Activated CD4-positive, alpha-beta memory T cell treated with anti-CD3 and anti-CD28 coated beads, Interleukin-2, amount 10 ng/mL, durations not matched to agents 7 days and 5 days (primary cell): ENCODE measurements at places on chromosomes 16 and 17. TPM values are rescaled to one million over a fixed set of nuclear protein-coding genes. Genes with fewer than 3 reads are reported as not detected.
A peak's percentile ranks its signal among the peaks of the same experiment; 100 is the strongest.

DNA sequence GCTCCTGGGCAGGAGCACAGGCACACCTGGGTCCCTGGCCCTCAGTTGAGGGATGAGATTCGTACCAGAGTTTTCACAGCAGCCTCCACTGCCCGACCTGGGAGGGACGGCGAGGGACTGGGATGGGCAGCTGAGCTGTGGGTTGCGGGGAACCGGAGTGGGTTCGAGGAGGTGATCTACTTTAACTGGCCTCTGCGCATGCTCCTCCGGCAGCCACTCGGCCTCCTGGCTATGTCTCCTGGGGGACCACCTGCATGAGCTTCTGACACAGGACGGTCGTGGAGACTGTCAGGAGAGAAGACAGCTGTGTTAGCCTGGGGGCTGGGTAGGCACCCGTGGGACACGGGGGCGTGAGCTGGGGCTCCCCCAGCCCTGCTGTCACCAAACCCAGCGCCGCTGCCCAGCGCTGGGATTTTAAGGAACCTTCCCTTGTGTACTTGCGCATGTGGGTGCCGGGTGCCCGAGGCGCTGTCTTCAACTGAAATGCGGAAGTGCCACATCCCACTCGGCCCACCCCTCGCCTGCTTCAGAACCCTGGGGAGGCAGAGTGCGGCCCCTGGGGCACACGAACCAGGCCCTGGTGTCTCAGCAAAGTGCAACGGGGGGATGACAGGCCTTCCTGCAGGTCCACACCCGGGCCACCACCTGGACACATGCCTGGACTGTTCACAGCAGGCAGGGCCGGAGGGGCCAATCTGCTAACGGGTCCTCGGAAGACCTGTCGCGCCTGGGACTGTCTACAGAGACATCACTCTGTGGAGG is 36.4 kb downstream of the SLC7A5 start:
- no peak for DNase-seq
- peaks cover 69% of the 10 kb centered on the region for H3K36me3 ChIP-seq
- no peak overlapping the region for H3K4me3 ChIP-seq
- H3K27ac ChIP-seq, result no peak overlapping the region

DNA sequence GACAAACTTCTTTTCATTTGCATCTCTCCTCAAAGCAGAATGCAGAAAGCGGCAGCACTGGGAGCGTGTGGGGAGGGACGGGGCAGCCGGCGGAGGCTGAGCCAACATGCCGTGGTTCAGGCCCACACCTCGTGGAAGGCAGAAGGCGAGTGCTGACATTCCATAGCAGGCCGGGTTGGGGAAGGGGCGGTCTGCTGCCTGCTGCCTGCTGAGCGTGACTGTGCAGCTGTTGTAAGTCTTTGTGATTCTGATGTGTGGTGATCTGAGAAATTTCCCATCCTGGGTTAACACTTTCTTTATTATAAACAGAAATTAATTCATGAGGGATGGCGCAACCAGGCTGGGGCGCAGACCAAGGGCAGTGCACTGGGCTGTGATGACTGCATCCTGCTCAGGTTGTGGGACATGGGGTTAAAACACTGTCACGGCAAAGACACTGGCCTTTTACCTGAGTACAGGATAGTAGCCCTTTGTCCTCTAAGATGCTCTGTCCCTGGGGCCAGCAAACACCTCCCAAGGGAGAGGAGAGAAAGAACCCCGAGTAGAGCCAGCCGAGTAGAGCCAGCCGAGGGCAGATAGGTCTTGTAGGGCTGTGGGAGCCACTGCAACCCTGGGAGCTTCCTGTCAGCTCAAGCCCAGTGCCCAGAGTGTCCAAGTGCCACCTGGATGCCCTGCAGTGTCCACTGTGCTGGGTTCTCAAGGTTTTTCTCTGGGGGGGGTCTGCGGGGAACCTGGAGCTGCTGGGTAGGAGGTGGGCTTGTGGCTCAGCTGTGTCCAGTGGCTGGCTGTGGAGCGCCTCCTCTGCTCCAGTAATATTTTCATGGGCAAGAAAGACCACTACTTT is 8.8 kb upstream of the DNASE1 start:
- H3K4me3 ChIP-seq, result no peak overlapping the region
- DNase-seq, result peak; percentile 6

HBZ gene
- total RNA-seq, result not detected

DNA sequence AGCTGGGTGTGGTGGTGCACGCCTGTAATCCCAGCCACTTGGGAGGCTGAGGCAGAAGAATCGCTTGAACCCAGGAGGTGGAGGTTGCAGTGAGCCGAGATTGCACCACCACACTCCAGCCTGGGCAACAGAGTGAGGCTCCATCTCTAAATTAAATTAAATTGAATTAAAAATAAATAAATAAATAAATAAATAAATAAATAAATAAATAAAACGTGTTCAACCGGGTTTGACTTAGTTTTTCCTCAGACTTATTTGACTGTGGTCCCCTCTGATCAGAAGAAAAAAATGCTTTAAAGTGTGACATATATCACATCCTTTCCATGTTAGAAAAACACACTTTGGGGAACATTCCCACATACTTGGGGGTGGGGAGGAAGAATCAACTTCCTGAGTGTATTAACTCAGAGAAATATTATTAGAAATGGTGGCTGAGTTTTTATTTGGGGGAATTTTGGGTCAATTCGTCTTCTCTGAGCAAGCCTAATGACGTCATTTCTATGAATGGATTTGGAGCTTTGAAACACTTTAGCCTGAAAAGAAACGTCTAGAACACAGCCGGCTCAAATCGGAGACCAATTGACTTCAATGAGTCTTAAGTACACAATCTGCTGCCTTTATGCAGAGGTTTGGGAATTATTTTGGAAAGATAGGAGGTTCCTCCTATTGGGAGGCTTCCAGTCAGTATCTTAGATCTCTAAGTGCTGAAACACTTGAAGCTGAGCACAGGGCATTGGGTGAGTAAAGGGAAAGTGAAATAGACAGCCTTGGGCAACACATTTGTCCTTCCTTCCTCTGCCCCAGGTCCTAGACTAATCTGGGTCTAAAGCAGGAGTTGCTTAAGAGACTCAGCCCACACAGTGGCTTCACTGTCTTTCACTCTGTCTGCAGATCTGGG is 132.6 kb downstream of the PITPNC1 start:
- H3K4me3 ChIP-seq, result no peak overlapping the region
- no peak for DNase-seq
- peaks cover 10% of the 10 kb centered on the region for H3K36me3 ChIP-seq
- H3K27me3 ChIP-seq, result no peaks in the 10 kb centered on the region
- H3K4me1 ChIP-seq, result no peaks in the 10 kb centered on the region

DNA sequence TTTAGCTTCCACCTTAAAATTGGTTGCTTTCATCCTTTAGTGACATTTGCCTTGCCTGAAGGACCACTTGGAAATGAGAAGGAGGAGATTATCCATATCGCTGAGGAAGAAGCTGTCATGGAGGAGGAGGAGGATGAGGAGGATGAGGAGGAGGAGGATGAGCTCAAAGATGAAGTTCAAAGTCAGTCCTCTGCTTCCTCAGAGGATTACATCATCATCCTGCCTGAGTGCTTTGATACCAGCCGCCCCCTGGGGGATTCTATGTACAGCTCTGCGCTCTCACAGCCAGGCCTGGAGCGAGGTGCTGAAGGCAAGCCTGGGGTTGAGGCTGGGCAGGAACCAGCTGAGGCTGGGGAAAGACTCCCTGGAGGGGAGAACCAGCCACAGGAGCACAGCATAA is 11.5 kb upstream of the TMEM106A start:
- no peak overlapping the region for H3K4me3 ChIP-seq
- H3K4me1 ChIP-seq, result peaks cover 3% of the 10 kb centered on the region
- DNase-seq, result no peak
- H3K27me3 ChIP-seq, result no peaks in the 10 kb centered on the region
- peaks cover 60% of the 10 kb centered on the region for H3K36me3 ChIP-seq

- no peak overlapping the region for H3K27ac ChIP-seq
- peaks cover 56% of the 10 kb centered on the region for H3K4me1 ChIP-seq
- DNase-seq, result peak; percentile 15
- no peak overlapping the region for H3K4me3 ChIP-seq
- H3K36me3 ChIP-seq, result peaks cover 36% of the 10 kb centered on the region
These were observed 9.7 kb downstream of the CCR7 start for GRCh38 chr17:40555296-40556190.

DNA sequence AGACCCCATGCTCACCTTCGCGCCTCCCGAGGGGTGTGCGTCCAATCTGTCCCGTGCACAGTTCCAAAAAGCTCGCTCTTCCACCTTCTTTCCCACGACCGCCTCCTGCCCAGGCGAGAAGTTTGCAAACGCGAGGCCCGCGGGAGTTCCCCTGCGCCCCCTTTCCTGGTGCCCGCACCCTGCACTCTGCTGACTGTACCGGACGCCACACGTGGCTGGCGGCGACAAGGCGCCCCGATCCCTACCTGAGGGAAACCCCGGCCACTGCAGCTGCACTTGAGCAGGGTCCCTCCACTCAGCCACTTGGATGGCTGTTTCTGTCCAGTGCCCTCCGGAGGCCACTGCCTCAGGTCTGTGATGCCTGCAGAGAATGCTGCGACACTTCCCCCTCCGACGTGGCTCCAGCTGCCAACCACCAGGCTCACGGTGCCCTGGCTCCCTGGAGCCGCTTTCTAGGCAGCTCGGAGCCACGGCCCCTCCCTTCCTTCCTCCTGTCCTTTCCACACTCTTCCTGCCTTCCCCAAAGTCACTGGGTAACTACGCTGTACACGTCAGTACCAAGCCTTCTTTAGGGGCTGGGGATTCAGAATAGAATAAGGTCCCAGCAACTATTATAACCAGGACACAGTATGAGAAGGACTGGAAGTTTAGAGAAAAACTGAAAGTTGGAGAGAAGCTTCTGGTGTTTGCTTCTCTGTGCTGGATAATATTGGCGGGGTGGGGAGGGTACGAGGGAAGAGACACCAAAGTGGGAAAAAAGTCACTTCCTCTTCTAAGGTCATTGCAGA is at the start of gene MLKL:
Gene MLKL (minus strand): TSS at position 425 of the 788 bp plus-strand sequence. CDS start 5,105 bp downstream, outside the sequence.
- peaks cover 30% of the 10 kb centered on the region for H3K36me3 ChIP-seq
- peak within 1 kb of the TSS; percentile 97 for H3K27ac ChIP-seq
- peak; percentile 68 for DNase-seq

TBC1D26 gene
- not detected for total RNA-seq

- H3K4me3 ChIP-seq, result no peak overlapping the region
- peaks cover 7% of the 10 kb centered on the region for H3K4me1 ChIP-seq
- H3K27ac ChIP-seq, result no peak overlapping the region
- no peak for DNase-seq
- H3K27me3 ChIP-seq, result peaks cover 3% of the 10 kb centered on the region
These were observed 26.5 kb upstream of the ALOX12 start for GRCh38 chr17:6969323-6969726.

TMEM92 gene
- 0.08 TPM for total RNA-seq

GRCh38 chr17:65123757-65124675 is 13.2 kb upstream of the RGS9 start:
- no peak for DNase-seq
- peak overlapping the region; percentile 75 for H3K4me3 ChIP-seq
- peaks cover 47% of the 10 kb centered on the region for H3K4me1 ChIP-seq
- H3K27me3 ChIP-seq, result peaks cover 17% of the 10 kb centered on the region
- H3K36me3 ChIP-seq, result no peaks in the 10 kb centered on the region
- peak overlapping the region; percentile 97 for H3K27ac ChIP-seq

DNA sequence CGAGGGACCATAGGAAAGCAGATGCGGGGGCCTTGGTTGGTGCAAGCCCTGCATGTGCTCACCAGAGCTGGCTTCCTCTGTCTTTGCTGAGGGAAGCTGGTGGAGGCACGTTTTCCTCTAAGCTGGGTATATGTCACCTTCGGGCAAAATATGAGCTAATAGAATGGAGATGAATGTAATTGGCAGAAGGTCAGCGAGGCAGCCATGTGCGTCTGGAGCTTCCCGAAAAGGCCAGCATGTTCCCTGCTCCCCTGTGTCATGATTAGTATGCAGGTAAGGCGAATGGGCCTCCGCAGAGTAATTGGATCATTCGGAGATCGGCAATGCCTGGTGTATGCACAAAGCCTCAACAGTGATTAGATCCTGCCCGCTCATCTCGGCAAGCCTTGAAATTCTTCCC is 806.2 kb upstream of the EEF2KMT start:
- H3K4me1 ChIP-seq, result no peaks in the 10 kb centered on the region
- DNase-seq, result no peak
- no peak overlapping the region for H3K4me3 ChIP-seq
- no peaks in the 10 kb centered on the region for H3K36me3 ChIP-seq
- no peaks in the 10 kb centered on the region for H3K27me3 ChIP-seq

DNA sequence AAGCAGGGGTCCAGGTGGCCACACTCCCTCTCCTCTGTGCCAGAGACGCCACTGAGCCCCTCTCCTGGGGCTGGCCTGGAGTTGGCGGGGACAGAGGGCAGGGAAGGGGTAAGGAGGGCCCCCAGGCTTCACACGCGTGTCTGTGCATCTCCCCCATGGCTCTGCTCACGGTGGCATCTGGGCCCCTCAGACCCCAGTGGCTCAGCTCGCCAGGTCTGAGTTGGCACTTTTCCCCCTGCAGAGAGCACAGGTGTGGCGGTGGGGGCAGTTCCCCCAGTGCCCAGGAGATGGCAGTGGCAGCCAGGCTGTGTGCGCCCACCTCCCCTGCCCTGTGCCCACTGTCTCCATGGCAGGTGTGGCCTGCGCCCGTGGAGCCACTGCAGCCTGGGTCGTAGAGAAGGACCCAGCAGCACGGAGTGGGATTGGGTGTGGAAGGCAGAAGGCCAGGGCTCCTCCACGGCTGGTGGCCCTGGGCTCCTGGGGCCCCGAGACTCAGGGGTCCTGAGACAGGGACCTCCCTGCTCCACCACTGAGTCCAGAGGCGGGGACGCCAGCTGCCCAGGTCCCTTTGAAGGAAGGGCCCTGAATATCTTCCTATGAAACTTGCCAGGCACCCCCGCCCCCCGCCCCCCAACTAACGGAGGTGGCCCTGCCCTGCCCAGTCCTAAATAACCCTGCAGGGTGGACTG is 4.3 kb upstream of the APRT start:
- H3K27ac ChIP-seq, result peak overlapping the region; percentile 21
- peak; percentile 56 for DNase-seq
- H3K27me3 ChIP-seq, result no peaks in the 10 kb centered on the region
- no peaks in the 10 kb centered on the region for H3K36me3 ChIP-seq
- peaks cover 9% of the 10 kb centered on the region for H3K4me1 ChIP-seq

- H3K27ac ChIP-seq, result no peak overlapping the region
- no peak for DNase-seq
- no peak overlapping the region for H3K4me3 ChIP-seq
These were observed 51.2 kb upstream of the CNTNAP4 start for GRCh38 chr16:76226011-76226410.

NME2 gene
- 374 TPM for total RNA-seq

GRCh38 chr17:63134867-63135266 is 168.8 kb downstream of the TANC2 start:
- no peak overlapping the region for H3K4me3 ChIP-seq
- H3K27ac ChIP-seq, result no peak overlapping the region
- DNase-seq, result no peak
- H3K4me1 ChIP-seq, result no peaks in the 10 kb centered on the region
- no peaks in the 10 kb centered on the region for H3K36me3 ChIP-seq
- no peaks in the 10 kb centered on the region for H3K27me3 ChIP-seq

KRTAP4-6 gene
- not detected for total RNA-seq

- peaks cover 19% of the 10 kb centered on the region for H3K4me1 ChIP-seq
- peaks cover 4% of the 10 kb centered on the region for H3K27me3 ChIP-seq
- no peak overlapping the region for H3K4me3 ChIP-seq
These were observed 3.8 kb upstream of the APPBP2 start for GRCh38 chr17:60529806-60530205.
